CD4-positive, alpha-beta T cell treated with Interleukin-6 at 100 ng/mL for 8 hours (primary cell): ENCODE measurements at places on chromosomes 7 and 10.

DNA sequence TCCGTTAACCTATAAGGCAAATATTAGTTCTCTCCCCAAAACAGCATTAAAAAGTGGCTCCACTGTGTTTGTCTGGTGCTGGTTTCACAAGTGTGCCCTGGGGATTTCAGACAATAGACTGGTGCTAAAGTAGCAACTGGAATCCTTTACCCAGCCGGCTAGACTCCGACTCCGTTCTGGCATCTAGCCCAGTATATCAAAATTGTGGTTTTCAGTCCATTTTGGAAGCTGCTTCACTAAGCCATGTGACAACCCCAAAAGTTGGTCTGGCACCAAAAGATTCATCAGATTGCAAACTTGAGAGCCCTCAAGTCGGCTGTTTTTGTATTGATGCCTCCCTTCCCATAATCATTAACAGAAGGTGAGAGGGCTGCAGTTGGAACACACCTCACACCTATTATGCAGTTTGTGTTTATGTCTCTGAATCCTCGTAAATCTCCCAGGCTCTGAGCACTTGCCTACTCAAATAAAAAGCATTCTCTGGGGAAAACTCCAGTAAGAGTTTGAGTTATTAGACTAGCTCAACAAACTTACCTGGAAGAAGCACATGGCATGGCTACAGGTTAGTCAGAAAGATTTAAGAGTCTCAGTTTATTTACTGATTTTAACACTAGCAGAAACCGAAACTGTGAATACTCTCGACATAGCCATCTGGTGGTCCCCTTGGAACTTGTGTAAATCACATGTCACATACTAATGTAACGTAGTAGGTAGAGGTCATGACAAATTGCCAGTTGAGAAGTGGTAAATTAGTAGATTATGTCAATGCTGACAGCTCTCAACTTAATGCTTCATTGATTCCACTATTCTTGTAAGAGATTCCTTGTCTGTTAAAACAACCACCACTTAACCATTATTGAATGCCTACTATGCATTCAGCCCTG is 14.8 kb upstream of the WNT16 start:
- no peak for DNase-seq

DNA sequence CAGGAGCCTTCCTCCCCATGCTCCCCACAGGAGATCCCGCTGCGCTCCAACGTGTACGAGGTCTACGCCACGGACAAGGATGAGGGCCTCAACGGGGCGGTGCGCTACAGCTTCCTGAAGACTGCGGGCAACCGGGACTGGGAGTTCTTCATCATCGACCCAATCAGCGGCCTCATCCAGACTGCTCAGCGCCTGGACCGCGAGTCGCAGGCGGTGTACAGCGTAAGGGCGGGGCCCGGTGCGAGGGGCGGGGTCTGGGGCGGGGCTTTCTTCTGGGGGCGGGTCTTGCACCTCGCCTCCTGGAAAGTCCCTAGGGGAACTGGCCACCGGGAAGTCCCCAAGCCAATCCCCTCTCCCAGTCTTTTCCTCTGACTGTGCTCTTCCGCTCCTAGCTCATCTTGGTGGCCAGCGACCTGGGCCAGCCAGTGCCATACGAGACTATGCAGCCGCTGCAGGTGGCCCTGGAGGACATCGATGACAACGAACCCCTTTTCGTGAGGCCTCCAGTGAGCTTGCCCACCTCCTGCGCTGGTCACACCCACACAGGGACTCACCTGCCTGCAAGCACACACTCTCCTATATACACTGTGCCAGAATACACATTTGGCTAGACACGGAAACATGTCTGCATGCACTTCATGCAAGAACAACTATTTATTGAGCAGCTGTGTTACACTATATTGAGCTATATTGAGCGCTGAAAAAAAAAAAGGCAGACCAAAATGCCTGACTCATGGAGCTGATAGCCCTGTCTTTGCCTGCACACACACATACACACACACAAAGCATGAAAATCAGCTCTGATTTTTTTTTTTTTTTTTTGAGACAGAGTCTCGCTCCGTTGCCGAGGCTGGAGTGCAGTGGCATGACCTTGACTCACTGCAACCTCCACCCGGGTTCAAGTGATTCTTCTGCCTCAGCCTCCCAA is 32.7 kb upstream of the VSIR start:
- no peak for DNase-seq

- DNase-seq: no peak
These were observed 353.6 kb downstream of the PTEN start for GRCh38 chr10:88216976-88217375.

DNA sequence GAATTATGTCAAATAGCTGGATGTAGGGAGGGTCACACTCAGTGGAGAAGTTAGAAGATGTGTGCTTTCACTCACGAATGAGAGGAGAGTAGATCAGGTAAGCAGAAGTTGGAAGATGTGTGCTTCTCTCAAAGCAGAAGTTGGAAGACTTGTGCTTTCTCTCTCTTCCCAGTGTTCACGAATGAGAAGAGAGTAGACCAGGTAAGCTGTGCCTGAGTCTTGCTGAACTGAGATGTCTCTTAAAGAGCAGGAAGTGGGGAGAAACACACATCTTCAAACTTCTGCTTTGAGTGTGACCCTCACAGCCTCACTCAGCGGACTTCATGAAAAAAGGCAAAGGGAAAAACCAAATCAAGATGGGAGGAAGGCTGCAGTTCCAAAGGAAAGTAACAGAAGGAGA is 7.0 kb upstream of the TMEM243 start:
- no peak for DNase-seq

DNA sequence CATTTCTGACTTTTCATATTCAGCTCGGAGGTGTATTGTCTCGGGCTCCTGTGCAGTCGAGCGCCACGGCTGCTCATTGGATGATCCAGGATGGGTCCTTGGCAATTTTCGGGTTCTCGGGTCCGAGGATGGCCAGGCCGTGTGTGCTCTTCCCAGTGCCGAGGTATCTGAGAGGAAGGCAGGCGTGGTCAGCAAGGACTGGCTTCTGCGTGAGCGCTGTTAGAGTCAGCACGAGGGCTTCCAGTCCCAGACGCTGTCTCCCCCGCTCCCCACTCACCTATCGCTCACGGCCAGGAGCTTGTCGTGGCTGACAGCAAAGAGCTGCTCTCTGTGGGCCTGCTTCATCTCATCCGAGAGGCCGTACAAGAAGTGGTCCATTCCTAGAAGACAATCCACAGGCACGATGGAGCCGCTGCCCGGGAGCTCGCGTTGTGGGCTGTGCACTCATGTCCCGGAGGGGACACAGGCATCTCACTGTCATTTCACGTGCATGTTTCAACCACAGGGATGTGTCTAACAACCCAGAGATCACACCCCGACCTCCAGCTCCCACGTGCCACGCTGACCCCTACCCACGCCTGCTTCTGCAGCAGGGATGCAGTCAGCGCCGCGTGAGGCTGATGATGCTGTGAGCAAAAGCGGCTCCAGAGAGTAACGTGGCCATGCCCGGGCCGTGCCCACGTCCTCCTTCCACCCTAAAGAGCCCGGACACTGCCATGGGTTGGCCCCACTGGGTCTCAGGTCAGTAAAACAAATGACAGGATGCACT is 34.4 kb downstream of the PITRM1 start:
- DNase-seq: no peak
